Right renal pelvis (tissue), 4 donors: ENCODE measurements at places on chromosomes 1 and 21.

DNA sequence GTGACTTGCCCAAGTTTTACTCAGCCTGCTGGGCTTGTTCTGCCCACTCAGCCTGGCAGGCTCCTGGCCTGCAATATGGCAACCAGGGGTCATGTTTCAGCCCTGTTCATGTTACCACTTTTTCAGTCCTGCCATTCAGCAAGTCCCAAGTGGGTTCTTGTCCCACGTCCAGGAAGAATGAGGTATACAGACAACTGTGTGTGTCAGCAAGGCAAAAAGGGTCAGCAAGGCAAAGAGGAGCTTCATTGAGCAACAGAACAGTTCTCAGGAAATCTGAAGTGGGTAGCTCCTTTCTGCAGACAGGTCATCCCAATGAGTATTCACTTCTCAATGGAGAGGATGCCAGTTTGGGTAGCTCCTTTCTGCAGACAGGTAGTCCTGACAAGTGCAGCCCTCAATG is 1233.3 kb upstream of the B3GALT2 start:
- no peak for DNase-seq

GRCh38 chr1:50969611-50970508 is at the start of gene CDKN2C:
Gene CDKN2C, plus strand, starts transcription at chr1:50970245. Its CDS starts 124 bp downstream, at chr1:50970369.
- DNase-seq = no peak

GRCh38 chr1:37954316-37954971 is 7.6 kb upstream of the INPP5B start:
- DNase-seq = no peak

DNA sequence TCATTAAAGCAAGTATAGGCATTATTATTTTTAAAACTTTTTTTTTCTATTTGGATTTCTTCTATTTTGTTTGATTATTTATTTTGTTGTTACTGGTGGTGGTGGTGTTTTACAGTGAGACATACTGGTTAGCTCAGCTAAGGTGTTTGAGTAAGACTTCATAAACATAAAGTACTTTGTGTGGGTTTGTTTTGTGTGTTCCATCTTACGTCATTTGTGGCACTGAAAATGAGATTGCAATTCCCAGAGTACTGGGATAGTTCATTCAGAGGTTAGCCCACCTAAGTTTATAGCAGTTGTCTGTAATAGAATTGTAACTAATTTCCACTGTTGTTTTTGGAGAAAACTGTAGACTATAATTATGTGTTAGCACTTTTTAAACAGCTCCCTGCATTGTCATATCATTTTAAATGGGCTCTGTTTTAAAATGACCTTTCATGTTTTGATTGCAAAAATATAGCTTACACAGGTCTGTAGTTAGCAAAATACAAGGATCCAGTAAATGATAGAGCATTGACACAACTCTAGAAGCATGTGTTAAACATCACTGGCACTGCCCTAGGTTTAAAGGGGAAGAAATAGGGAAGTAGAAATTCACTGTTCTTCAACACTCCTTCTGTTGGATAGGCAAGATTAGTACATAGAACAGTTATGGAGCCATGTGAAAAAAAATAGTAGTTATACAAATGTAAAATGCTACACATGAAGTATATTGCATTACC is 171.7 kb downstream of the NFIA start:
- no peak for DNase-seq

GRCh38 chr1:119143706-119144105 is 3.3 kb upstream of the WARS2 start:
- no peak for DNase-seq

GRCh38 chr1:205257735-205258134 is 30.0 kb downstream of the TMCC2 start:
- DNase-seq = no peak

- no peak for DNase-seq
Observed at GRCh38 chr1:55503663-55504305, 288.6 kb upstream of the USP24 start.

GRCh38 chr1:204989266-204990058 is 53.5 kb upstream of the CNTN2 start:
- DNase-seq = peak; percentile 64

DNA sequence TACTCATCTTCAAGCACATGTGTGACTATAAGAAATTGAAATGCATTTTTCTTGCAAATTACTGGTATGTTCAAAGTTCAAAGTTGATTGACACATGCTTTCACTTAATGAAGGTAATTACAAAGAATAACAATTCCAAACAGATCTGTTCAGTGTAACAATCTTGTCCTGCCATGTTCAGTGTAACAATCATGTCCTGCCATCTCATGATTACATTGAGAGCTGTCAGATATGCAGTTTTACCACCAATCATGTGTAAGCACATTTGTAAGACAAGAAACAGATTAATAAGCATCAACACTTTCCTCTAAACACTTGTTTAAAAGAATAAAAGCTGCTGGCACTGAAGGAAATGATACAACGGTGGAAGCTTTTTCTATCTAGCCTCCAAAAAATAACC is 80.3 kb upstream of the ZNF281 start:
- no peak for DNase-seq

DNA sequence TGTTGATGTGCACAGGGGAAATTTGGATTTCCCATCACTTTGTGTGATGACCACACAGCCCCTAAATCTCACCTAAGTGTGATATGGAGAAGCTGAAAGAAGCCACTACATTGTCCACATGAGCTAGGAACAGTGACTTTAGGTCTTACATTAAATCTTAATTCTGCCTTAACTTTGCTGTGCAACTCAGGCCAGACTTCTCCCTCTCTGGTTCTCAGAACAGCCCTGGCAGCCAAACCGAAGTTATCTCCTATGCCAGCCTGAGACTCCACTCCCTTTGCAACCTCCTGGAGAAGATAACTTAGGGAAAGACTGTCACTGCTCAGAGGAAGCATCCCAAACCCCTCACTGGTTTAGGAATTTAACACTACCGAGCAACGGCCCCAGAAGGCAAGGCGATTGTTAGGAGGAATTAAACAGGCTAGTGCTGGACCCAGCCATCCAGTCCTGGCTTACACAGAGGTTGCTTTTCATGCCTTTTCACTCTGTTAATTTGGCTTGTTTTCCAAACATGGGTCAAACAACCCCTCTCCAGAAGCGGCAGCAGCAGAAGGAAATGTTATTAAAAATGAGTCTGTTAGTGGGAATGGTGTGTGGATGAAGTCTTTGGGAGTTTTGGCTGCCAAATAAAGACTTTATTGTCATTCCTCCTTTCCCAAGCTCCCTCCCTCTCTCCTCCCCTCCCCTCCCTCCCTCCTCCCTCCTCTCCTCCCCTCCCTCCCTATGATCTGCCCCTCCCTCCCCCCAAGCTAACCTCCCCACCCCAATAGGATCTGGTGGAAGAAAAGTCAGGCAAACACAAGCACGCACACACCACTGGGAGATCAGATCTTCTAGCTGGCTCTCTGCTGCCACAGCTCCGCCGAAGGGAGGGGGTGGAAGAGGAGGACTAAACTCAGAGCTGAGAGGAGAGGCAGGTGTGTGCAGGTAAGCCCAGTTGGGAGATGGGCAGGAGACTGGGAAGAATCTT is at the start of gene PRELP:
TSS of gene PRELP (plus strand) at position 795 of the 970 bp plus-strand sequence. CDS start 7,379 bp downstream, outside the sequence.
- no peak for DNase-seq

DNA sequence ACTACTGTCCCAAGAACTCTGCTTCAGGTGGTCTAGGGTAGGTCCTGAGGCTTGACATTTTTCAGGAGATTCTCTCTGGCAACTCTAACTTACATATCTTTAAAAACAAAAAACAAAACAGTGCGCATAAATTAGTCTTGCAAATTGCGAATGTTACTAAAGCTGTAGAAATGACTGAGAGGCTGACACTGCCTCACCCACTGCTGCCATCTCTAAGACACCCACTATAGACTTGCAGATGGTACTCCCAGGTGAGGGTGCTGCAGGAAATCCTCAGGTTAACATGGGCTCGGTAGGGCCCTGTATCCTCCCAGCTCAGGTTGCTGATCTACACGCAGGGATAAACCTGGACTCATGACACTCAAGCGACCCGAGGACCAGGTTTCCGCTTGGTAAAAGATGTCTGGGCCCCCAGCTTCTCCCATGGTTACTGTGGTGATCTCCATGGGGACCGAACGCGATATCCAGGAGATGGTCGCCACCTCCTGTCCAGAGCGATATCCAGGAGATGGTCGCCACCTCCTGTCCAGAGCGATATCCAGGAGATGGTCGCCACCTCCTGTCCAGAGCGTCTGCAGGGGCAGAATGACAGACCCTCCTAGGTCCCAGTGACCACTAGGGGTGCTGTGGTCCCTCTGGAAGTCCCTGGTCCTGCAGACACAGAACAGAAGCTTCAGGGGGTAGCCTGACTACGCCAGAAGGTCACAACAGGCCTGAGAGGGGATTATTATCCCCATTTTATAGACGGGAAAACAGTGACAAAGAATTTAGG is 16.2 kb upstream of the LY9 start:
- no peak for DNase-seq

- no peak for DNase-seq
Observed at GRCh38 chr1:81801651-81802456, 1.1 kb downstream of the ADGRL2 start.

- DNase-seq = no peak
Observed at GRCh38 chr1:40563266-40563665, 31.8 kb downstream of the ZNF684 start.

DNA sequence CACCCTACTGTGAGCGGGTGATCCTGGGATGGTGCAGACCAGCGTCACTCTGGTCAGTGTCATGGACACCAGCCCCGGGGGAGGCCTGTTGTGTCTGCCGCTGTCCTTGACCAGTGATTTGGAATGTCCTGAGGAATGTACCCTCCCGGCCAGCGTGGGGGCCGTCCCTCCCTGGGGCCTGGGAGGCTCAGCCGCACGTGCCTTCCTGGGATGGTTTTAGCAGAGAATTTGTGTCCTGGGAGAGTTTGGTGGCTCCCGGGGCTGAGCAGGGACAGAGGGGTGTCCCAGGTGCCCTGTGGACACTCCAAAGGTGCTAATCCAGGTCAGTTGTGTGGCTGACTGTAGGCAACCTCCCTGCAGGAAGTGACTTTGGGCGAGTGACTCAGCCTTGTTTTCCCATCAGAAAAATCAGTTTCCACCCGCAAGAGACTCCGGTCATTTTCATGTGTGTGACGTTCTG is 6.2 kb downstream of the ARHGEF16 start:
- DNase-seq = no peak

DNA sequence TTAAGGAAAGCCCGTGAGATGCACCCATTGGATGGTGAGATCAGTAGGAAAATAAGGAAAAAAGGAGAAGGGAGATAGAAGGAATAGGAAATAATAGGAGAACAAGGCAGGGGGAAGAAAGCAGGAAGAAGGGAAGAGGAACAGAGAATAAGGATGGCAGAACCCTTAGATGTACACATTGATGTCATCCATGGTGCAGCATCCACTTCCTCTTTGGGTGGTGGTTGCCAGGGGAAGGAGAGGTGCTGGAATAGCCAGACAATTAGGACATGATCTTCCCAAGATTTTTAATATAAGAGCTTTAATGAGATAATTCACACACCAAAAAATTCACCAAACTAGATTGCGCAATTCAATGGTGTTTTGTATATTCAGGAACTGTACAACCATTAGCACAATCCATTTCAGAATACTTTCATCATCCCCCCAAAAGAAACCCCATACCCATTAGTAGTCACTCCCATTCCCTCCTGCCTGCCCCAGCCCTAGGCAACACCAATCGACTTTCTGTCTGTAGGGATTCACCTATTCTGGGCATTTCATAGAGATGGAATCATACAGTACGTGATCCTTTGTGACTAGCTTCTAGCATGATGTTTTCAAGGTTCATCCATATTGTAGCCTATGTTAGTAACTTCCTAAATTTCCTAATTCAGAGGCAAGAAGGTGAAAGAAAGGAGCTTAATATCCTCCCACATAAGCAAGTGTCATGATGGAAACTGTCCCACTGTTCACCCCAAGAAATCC is 121.4 kb downstream of the PLXNA2 start:
- no peak for DNase-seq

GRCh38 chr1:86865973-86866637 is 47.8 kb downstream of the SELENOF start:
- DNase-seq = no peak

GRCh38 chr21:34504595-34504994 is 7.4 kb downstream of the KCNE1 start:
- DNase-seq = no peak

- DNase-seq = no peak
Observed at GRCh38 chr1:28046716-28047115, 41.7 kb downstream of the EYA3 start.

DNA sequence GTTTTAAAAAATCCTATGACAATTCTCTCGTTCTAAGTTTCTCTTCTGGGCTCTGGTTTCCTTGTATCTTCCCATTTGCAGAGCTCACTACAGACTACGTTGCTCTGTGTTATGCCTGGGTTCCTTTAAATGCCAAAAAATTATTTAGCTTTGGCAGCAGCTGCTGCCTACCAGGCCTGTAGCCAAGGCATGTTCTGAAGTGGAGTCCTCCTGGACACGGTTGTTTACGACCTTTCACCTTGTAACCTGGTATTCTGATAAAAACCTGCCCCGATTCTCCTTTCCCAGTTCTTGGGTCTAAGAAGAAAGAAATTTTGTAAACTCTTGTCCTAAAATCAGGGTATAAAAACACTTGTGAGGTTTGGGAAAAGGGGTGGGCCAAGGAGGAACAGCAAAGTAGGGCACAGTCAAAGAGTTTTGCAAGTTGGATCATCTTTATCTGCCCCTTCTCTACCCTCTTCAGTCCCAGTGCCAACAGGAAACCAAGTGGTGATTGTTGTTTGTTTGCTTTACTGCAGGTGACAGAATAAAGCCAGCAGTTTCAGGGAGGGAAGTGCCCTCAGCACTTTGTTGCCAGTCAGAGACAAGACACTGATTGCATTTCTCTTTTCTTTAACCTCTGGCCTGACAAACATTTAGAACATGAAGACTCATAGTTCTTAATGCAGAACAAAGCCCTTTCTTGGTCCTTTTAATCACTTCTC is 3.1 kb upstream of the TXNIP start:
- DNase-seq = no peak

- no peak for DNase-seq
Observed at GRCh38 chr21:31201548-31201947, 142.5 kb downstream of the TIAM1 start.

DNA sequence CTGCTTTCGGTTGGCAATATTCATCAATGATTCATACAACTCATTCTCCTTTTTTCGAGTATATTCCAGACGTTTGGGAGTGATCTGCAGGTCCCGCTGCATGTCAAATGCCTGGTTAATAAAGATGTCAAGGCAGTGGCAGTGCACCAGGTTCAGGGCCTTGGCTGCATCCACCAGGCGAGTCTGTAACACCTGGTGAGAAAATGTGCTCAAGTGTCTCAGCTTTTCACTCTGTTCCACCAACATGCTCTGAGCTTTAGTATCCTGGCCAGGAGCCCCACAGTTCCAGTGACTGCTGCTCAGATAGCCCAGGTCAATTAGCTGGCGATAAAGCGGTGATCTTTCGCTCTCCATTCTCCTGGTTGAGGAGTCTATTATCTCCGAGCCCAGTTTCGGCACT is 42.3 kb downstream of the DSTYK start:
- no peak for DNase-seq

DNA sequence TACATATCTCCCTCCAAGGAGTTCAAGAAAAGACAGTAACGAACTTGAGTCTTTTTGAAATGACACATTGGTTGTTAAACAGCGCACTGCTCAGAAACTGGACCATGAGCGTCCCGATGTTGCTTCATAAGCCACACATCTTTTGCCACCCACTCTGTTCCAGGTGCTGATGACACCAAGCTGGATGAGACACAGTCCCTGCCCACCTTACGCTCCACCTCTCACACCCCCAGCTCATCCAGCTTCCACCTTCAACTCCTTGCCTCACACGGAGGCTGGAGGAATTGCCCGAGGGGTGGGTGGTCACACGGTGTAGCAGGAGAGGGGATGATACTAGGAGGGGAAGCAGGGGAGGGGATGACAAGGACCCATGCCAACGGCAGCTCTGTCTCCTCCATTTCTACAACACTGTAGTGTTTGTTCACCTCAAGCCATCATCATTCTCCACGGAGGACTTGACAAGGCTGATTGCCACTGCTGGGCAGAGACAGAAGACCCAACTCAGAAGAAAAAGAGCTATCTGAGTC is 148.5 kb upstream of the TNR start:
- no peak for DNase-seq
